T-helper 9 cell (primary cell): ENCODE measurements at places on chromosomes 7 and 10.
A peak's percentile ranks its signal among the peaks of the same experiment; 100 is the strongest.

DNA sequence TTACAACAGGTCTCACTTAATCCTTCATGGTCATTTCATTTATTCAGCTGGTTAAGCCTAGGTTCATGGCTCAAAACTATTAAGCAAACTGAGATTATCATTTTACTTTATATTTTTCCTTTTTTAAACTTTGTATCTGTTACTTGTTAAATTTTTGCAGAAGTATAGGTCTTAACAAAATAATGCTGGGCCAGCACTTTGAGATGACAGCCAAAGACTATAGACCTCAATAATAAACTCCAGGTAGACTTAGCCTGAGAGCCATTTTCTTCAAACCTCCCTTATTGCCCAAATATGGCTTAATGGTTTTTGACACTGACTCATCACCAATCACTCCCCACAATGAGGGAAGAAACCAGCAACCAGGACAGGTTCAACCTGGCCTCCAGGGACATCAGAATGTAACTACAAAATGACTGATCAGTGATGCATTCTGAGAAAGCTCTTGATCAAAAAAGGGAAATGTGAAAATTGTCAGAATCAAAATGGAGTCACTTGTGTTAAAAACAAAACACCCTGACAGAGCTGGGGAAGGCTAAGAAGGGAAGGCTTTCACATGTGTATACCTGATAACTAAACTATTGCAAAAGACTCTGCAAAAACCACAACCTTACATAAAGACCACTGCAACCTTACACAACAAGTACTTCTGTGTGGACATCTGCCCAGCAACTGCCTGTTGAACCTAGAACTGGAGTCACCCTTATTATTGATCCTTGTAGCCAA is 2.1 kb upstream of the CCDC126 start:
- DNase-seq = no peak

- no peak for DNase-seq
These were observed 10.4 kb downstream of the YKT6 start for GRCh38 chr7:44211126-44211675.

DNA sequence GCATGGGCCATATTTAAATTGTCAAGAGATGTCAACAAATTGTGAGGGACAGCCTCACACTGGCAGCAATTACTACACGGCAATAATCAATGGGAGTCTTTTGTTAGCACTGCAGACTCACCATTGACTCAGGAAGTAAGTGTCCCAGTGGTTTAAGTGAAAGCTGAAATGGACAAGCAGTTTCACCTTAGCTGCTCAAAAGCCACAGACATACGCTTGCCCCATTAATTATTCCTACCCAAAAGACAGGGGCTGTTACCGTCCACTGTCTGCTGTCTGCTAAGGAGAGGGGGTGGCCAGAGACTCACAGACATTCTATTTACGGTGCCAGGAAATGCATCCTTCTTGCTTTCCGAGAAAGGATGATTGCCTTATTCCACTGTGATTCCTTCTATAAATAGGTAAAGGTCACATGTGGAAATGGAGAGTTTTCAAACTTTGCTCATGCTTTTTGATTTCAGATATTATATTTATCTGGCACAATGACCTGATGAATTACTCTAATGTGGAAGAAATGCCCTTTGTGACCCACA is 309.7 kb upstream of the NFE2L3 start:
- DNase-seq = no peak

DNA sequence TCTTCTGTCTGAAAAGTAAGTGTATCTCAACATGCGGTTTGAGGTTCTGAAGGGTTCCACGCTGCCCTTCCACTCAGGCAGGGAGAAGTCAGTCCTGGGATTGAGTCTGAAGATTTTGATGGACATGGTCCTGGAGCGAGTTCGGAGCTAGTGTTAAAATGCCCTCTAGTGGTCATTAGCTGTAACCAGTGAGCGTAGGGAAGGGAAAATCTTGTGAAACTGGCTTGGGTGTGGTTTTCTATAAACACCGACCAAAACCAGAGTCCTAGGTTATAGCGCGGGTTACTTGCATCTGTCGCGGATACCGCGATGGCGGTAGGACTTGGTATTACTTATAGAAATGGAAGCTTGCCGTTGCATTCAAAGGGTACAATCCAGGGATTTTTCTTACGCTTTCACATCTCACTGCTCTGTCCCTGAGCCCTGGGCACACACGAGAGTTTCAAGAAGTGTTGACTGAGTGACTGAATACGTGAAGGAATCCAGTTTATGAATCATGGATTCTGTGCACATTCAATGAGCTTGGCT is 348.2 kb upstream of the C7orf33 start:
- no peak for DNase-seq

- DNase-seq = no peak
These were observed 37.5 kb downstream of the ZNF467 start for GRCh38 chr7:149735779-149736477.

DNA sequence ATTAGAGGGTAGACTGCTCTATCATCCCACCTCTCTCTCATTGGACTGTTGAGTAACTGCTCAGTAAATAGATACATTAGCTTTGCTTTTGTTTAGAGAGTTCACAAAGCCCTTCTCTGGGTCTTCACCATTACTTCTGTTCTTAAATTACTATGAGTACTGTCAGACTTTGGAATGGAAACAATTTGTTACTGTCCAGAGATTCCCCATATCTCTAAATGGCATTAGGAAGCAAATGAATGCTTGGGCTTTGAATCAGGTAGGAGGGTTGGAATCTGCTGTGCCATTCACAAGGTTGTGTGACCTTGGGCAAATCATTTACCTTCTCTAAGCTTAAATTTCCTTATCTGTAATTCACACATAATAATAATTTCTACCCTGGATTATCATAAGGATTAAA is 541.0 kb upstream of the FZD8 start:
- no peak for DNase-seq

DNA sequence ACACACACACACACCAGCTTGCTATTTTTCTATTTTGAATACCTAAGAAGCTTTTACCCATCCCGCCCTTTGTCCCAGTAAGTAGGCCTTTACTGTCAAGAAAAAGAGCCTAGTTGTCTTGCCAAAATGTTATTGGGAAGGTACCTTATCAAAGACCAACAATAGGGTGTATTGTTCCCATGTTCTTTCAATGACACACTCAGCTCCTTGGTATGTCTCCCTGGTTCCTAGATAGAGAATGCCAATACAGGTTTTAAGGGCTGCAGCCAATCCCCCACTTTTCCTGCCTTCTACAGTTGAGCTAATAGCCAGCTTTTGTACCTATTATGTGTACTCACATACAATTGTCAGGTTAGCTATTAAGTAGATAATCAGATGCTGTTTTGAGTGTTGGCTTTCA is 92.0 kb upstream of the LRRTM3 start:
- no peak for DNase-seq

DNA sequence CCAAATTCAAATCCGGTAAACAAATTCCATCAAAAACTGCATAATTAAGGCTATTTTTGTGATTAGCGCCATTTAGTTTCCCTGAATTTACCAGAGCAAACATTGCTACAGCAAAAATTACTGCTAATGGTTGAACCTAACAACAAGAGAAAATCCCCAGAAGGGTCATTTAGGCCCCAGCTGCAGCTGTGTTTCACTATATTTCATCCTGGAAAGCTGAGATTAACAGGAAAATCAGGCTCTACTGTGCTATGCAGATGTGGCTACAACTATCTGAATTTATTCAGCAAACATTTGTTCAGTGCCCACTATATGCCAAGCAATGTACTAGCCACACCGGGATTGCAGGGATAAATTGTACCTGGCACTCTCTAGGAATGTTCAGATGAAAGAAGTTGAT is 104.0 kb downstream of the PON1 start:
- no peak for DNase-seq

DNA sequence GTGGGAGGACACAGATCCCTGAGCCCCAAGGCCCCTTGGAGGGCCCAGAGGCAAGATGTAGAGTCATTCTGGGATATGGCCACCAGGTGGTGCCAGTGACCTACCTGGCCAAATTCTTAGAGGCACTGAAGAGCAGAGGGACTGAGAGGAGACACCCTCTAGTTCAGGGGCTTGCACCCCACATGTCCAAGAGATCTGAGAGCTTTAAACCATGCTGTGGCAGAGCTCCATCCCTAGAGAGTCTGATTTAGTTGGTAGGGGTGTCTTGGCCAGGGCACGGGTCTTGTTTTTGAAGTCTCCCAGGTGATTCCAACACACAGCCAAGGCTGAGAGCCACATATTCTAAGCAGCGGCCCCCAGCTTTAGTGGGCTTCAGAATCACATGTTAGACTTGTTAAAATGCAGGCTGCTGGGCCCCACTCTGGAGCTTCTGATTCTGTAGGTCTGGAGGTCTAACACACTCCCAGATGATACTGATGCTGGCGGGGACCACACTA is 52.5 kb downstream of the PRF1 start:
- peak; percentile 68 for DNase-seq

DNA sequence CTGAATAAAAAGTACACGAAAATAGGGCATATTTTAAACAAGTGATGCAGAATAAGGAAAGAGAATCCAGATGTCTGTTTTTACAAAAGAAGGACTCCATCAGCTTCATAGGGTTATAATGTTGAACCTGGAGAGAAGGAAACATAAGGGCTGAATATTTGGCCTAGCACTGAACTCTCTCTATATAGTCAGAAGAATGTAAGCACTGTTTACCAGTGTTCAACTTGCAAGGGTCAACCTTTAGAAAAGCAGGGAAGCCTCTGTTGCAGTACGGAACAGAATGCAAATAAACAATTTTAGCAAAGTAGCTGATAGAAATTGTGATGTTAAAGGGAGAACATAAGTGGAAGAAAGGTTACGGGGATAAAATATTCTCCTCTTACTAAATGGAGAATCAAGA is 16.2 kb downstream of the CDK6 start:
- DNase-seq = no peak
